ENCODE measurements at places on chromosomes 3 and 15.

DNA sequence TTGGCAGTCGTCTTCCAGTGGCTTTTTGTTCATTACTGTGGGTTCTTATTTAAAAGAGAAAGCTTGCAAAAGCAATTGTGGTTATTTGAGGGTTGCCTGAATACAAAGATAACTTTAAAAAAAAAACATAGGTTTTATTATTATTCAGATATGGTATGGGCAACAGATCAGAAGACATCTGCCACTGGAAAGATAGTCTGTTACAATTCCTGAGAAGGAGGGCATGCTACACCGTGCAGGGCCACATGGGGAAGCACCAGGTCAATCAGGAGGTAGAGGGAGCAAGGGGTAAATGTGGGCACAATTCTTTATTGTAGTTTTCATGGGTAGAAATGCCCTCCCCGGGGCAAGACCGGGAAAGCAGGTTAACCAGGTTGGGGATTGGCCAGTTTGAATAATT lies 46.5 kb downstream of the BBS4 start:
- DNase-seq = no peak

- DNase-seq = no peak
These were observed 130.5 kb downstream of the FOXB1 start for GRCh38 chr15:60134609-60135008.

- no peak for DNase-seq
These were observed 13.4 kb downstream of the DHX36 start for GRCh38 chr3:154310840-154311239.

GRCh38 chr15:64720188-64720587 lies 55.2 kb downstream of the RBPMS2 start:
- DNase-seq = no peak

GRCh38 chr15:86317384-86317740 lies 237.7 kb downstream of the AGBL1 start:
- DNase-seq = no peak
